ENCODE measurements at places on chromosomes 13 and 19.

GRCh38 chr19:6358003-6358402 lies 3.3 kb upstream of the CLPP start:
- DNase-seq, result no peak

DNA sequence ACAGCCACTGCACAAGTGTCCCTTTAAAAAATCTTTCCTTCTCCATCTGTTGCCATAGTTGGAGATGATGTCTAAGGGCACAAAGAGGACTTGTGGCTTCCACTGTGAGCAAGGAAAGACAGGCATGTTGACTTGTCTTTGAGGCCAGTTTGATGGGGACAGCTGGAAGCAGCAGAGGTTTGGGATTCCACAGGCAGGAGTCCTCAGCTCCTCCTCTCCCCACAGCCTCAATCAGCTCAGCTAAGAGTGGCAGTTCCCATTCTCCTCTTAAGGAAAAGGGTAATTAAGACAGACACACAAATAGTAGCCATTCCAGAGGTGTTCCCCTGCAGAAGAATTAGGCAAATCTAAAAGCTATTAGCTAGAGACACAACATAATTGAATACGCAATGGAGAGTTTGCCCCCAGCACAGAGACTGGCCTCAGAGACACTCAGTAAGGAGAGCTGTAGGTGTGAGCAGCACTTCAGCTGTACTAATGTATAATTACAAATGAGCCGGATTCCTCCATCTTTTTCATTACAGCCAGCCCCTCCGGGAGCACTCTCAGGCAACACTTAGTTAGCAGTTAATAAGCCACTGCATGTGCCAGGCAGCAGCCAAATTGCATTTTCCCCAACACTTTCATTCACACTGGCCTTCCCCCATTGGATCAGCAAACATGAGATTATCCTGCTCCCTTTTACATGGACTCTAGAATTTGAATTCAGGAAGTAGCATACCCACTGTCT lies 434.0 kb downstream of the FOXO1 start:
- no peak for DNase-seq

- no peak for DNase-seq
Observed at GRCh38 chr19:38036707-38037611, 130.0 kb downstream of the SIPA1L3 start.

- DNase-seq, result peak; percentile 26
Observed at GRCh38 chr13:33262997-33263396, 22.6 kb downstream of the STARD13 start.

Measured in SW480 (cell line).